Right lung (tissue), 10 donors: ENCODE measurements at places on chromosomes 6 and 20. TPM values are rescaled to one million over a fixed set of nuclear protein-coding genes. Genes with fewer than 3 reads are reported as not detected.

DNA sequence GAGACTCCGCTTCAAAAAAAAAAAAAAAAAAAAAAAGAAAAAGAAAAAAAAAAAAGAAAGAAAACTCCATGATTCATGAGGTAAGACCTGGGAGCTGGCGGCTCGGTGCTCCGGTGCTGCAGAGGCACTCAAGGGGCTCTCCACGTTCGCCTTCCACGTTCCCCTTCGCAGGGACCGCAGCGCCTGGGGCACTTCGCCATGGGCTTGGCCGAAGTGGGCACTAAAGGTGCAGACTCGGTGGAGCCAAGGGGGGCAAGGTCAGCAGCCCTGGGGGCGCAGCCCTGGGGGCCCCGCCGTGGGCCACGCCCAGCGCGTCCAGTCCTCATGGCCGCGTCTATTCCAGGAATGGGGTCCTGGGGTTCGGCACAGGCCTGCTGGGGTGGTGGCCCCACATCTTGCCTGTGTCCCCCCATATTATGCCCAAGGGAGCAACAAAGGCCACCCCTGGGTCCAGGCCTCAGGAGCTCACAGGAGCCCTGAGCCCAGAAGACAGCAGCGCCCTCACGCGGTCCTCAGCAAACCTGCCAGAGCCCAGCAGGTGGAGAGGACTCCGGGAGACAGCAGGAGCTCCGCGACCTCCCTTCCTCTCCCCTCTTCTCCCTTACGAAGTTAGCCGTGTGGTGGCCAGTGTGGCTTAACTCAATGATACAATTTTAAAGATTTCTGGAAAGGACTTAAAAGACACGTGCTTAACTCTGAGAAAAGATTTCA, 21.9 kb downstream of the ZBTB46 start:
- no peak for DNase-seq

- DNase-seq = peak; percentile 9
These were observed at the start of gene NRN1 for GRCh38 chr6:6006428-6007365. TSS of gene NRN1 (minus strand) at chr6:6006925. CDS start at chr6:6006749, 176 bp downstream.

- no peak for DNase-seq
These were observed 33.7 kb downstream of the GJA10 start for GRCh38 chr6:89927791-89928550.

DOK5 gene
- polyA plus RNA-seq = 2.6 TPM

GRCh38 chr6:135002229-135002844, 52.3 kb downstream of the HBS1L start:
- no peak for DNase-seq

- DNase-seq = no peak
These were observed 825 bp upstream of the FAM135A start for GRCh38 chr6:70412252-70413113.

- DNase-seq = no peak
These were observed 127.0 kb upstream of the EDN1 start for GRCh38 chr6:12163149-12163548.

GRCh38 chr20:5041433-5041832, 40.1 kb upstream of the SLC23A2 start:
- DNase-seq = no peak

PCK1 gene
- polyA plus RNA-seq = 0.22 TPM

POM121L2 gene
- not detected for polyA plus RNA-seq

HIVEP1 gene
- 28.6 TPM for polyA plus RNA-seq

GRCh38 chr6:44800171-44800783, 412.8 kb downstream of the CDC5L start:
- DNase-seq = peak; percentile 65

DNA sequence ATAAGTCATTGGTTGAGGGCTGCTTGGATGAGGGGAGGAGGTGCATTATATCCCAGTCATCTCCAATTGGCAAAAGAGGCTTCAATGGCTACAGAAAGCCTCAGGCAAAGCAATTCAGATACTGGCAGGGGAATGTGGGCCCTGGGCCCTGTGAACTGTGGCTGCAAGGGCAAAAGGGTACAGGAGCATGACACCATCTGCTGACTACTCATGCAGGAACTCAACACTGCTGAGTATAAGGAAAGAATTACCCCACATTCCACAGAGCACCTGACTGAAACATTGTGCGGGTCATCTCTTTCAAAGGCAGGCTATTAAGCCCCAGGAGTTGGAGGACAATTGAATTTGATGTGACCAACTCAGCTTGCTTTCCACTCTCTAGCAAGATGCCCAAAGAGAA, 92.1 kb upstream of the SPTLC3 start:
- DNase-seq = no peak

- DNase-seq = no peak
These were observed 6.2 kb upstream of the GHRH start for GRCh38 chr20:37267667-37268313.

DDX43 gene
- polyA plus RNA-seq = 0.26 TPM

CYP24A1 gene
- polyA plus RNA-seq = not detected

DNA sequence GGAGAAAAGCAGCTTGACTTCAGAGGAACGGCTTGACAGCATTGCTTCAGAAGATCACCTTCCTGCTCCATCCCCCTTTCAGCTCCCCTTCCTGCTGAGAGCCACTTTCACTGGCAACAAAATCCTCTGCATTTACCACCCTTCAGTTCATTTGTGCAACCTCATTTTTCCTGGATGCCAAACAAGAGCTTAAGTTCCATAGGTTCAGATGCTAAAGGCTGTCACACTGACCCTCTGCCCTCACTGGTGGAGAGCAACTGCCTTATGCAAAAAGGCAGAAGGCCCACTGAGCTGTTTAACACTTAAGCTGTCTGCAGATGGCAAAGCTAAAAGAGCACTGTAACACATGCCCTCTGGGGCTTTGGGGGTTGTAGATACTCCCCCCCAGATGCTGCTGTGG, 131.2 kb upstream of the SPACA1 start:
- DNase-seq = no peak

DNA sequence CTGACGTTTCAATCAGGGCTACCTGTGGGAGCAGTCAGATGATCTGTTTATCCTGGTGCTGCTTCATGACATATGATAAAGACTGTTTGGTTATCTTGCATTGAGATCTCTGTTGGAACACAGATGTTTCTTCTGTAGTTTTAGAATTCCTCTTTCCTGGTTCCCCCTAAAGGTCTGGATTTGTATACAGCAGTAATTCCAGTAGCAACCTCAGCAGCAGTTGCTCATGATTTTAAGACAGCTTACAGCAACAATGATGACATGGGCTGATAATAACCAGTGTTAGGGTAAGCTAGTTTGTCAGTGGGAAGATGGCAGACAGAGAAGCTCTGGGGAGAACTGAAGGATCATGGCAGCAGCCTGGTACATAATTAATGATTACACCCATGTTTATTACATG, 439.4 kb downstream of the PHF3 start:
- DNase-seq = no peak

DNA sequence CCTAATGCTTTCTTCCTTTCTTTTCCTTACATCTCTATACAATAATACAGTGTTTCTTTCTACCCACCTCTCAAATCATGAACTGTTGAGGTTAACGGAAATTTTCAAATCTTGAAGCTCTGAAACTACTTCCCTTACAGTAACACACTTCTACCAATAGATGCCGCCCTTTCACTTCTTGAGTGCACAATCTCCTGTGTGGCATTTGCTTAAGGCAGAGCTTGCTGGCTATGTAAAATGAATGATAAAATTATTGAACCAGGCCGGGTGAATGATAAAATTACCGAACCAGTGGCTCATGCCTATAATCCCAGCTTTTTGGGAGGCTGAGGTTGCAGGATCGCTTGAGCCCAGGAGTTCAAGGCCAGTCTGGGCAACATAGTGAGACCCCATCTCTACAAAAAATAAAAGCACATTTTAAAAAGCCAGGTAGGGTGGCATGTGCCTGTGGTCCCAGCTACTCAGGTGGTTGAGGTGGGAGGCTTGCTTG, 56.8 kb downstream of the KCNS1 start:
- peak; percentile 36 for DNase-seq

HLA-B gene
- polyA plus RNA-seq = 302 TPM

DNA sequence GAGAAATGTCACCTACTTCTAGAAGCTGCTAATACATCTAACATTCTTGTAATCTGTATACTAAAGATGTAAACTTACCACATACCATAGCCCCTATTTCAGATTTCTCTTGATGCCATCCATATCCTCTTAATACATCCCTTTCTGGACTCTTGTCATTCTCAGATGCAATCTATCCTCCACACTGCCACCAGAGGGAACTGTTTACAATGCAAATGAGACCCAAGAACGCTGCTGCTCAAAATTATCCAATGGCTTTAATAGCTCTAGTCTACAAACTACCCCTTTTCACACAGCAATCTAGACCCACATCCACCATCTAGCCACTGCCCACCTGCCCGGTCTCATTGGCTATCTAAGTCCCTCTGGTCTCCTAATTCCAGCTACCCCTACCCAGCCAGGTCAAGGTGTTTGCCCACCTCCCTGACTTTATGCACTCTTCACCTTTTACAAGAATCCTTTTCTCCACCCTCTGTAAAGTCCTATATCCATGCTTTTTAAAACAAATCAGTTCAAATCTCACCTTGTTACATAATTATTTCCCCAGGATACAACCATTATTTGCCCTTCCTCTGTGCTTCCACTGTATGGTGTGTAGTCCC, 14.8 kb downstream of the FAXC start:
- DNase-seq = no peak

CD93 gene
- 154 TPM for polyA plus RNA-seq

GRCh38 chr6:161618831-161619454, 345.1 kb upstream of the AGPAT4 start:
- peak; percentile 27 for DNase-seq

- no peak for DNase-seq
These were observed 47.7 kb downstream of the SPATA2 start for GRCh38 chr20:49867453-49868215.

DNA sequence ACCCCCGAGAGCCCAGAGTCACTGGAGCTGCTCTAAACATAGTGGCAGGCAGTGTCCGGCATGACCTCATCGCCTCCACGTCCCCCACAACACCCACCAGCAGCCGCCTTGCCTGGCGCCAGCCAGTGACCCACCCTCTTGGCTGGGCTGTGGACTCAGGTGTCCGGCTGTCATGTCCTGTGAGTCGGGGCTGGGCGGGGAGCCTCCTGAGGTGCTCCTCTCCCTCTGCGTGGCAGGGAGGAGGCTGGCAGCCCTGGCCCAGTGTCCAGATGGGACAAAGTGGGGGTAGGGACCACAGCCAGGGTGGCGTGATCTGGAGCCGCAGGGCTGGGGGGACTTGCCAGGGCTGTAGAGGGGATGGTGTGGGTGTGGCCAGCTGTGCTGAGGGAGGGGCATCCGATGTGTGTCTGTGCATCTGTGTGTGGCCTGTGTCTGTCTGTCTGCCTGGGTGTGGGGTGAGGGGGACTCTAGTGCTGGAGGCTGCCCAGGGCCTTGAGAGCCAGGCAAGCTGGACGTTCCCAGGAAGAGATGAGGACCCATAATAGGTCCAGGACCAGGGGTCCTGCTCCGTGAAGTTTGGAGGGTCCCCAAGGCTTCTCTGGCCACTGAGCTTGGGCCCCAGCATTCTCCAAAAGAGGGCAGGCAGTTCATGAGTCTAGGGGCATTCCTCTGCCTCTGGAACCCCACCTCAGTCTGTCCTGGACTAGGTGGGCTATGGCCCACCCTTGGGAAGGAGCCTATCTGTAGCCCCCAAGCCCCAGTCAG, 2.3 kb upstream of the SOX18 start:
- no peak for DNase-seq

COL11A2 gene
- 3.8 TPM for polyA plus RNA-seq

GRCh38 chr6:30915591-30915946, 1.5 kb downstream of the VARS2 start:
- DNase-seq = peak; percentile 53
